ENCODE measurements at places on chromosomes 12 and 14.

- no peak for DNase-seq
Observed at GRCh38 chr12:3097186-3097804, 20.1 kb downstream of the TSPAN9 start.

GRCh38 chr12:104649921-104650320, 193.2 kb downstream of the CHST11 start:
- DNase-seq: no peak

DNA sequence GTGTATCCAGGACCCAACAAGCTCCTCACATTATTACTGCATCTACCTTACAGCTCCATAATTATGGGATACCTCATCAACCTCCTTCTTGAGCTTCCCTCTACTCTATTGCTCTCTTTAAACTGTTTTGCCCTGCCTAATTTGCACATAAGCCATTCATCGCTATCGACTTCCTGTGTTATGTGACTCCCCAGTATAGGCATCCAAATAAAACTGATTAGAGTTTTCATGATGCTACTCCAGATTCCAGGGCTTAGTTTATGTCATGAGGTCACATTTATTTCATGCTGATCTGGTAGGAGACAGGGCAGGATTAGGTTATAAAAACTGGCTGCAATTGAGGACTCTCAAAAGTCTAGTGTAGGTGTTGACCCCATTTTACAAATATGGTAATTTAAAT, 569.9 kb upstream of the MGAT4C start:
- DNase-seq: no peak

- DNase-seq: no peak
Observed at GRCh38 chr14:59305231-59305630, 116.8 kb downstream of the DAAM1 start.

- no peak for DNase-seq
Observed at GRCh38 chr12:71155225-71155624, 2.6 kb downstream of the TSPAN8 start.

- DNase-seq: no peak
Observed at GRCh38 chr14:75647640-75648039, 13.0 kb downstream of the ERG28 start.

DNA sequence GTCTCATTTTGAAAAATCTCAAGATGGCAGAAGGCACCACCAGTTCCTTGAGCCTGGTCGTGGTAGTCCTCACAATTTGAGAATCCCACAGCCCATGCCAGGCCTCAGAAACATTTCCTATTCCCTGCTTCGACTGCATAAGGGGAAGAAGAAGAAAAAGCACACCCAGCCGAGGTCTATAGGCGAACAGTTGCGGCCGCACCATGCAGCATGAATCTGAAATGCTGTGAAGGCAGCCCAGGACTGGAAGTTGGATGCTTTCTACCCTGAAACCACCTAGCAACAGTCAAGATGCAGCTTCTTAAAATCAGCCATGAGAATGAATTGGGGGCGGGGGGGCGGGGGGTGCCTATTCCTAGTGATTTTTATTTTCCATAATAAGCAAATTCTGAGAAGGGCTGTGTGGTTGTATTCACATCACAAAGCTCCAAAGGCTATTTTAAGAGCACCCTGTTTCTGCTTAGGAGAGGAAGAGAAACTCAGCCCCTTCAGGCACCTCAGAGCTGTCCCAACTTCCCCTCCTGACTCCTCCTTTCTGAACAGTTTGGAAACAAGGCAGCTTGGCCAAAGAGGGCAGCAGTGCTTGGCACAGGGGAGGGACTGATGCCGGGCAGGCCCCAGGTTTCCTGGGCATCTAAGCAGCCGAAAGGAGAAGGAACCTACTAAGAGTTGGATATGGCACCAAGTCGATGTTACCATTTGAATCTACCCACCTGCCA, 172.5 kb upstream of the FOXN3 start:
- no peak for DNase-seq
